T-helper 17 cell (primary cell): ENCODE measurements at places on chromosomes 5 and 9. TPM values are rescaled to one million over a fixed set of nuclear protein-coding genes. Genes with fewer than 3 reads are reported as not detected.

The ZFP37 gene
- total RNA-seq, result 0.65 TPM

The TBC1D9B gene
- 74.1 TPM for total RNA-seq

The PKD2L2 gene
- not detected for total RNA-seq

The TEX48 gene
- not detected for total RNA-seq

The KIF20A gene
- not detected for total RNA-seq

The SLC46A2 gene
- total RNA-seq, result 0.47 TPM

The GCNT4 gene
- 4.9 TPM for total RNA-seq

The CENPK gene
- total RNA-seq, result 4.8 TPM

The WNK2 gene
- not detected for total RNA-seq

The SLC23A1 gene
- not detected for total RNA-seq

The ENTPD8 gene
- not detected for total RNA-seq

The GABRA6 gene
- not detected for total RNA-seq

The MOB3B gene
- 0.42 TPM for total RNA-seq

The IFNA2 gene
- not detected for total RNA-seq

The PCDHGC4 gene
- total RNA-seq, result not detected

The FOXI1 gene
- total RNA-seq, result not detected
